ENCODE measurements at places on chromosomes 5 and 9. TPM values are rescaled to one million over a fixed set of nuclear protein-coding genes. Genes with fewer than 3 reads are reported as not detected.

Gene OTULINL
- 0.49 TPM for total RNA-seq

Gene MZB1
- total RNA-seq: not detected

Gene RASGEF1C
- not detected for total RNA-seq

Gene LCP2
- total RNA-seq: not detected

Gene DNAH5
- total RNA-seq: 0.97 TPM

Gene NR4A3
- 0.24 TPM for total RNA-seq

Gene LRRC26
- total RNA-seq: not detected

Gene CARTPT
- not detected for total RNA-seq

Gene RASGRF2
- total RNA-seq: 1.6 TPM

Gene NNT
- total RNA-seq: 80.3 TPM

Gene RALGPS1
- 4.1 TPM for total RNA-seq

Gene DDX4
- not detected for total RNA-seq

Gene B4GALT7
- 36.7 TPM for total RNA-seq

Gene CORO2A
- 0.73 TPM for total RNA-seq

Gene PDCD1LG2
- 20.1 TPM for total RNA-seq

Gene GALNT12
- 0.61 TPM for total RNA-seq

Gene SHROOM1
- total RNA-seq: 14.7 TPM

Gene SH2D3C
- 0.36 TPM for total RNA-seq

Gene PCDHGA11
- 19.8 TPM for total RNA-seq

Gene ENTPD2
- not detected for total RNA-seq

Gene CCDC192
- not detected for total RNA-seq

Gene SLC6A3
- not detected for total RNA-seq

Gene GPR150
- under 0.01 TPM for total RNA-seq

Gene MYMK
- total RNA-seq: not detected

Gene SLC46A2
- not detected for total RNA-seq

Gene MAP1B
- total RNA-seq: 226 TPM

Gene PTPRD
- 2.2 TPM for total RNA-seq

Gene KCNN2
- under 0.01 TPM for total RNA-seq

Gene GABRA6
- total RNA-seq: not detected

Gene IFNA2
- not detected for total RNA-seq

Gene ORM2
- total RNA-seq: not detected

Gene IL9
- total RNA-seq: not detected

Gene HACD4
- total RNA-seq: 14.5 TPM

Gene ZNF169
- 5.0 TPM for total RNA-seq

Gene CAPSL
- total RNA-seq: 1.1 TPM

Gene GDNF
- 9.5 TPM for total RNA-seq

Gene OR13C5
- total RNA-seq: not detected
